ENCODE measurements at places on chromosomes 6 and 20. TPM values are rescaled to one million over a fixed set of nuclear protein-coding genes. Genes with fewer than 3 reads are reported as not detected.

DNA sequence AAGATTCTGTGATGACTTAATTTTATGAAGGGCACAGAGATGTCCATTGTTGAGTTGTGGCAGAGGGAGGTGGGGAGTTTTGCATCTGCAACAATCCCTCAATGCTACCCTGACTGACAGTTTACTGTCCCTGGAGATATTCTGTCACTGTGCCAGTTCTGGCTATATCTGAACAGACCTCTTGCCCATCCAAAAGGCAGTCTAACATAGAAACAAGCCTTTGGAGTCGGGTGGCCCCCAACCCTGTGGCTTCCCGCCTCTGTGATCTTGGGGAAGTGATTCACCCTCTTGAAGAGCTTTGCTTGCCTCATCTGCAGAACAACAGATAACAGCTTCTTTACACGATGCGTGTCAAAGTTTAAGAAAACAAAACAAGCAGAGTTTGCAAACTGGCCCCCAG is 3.8 kb upstream of the E2F1 start:
- DNase-seq: peak; percentile 73

DNA sequence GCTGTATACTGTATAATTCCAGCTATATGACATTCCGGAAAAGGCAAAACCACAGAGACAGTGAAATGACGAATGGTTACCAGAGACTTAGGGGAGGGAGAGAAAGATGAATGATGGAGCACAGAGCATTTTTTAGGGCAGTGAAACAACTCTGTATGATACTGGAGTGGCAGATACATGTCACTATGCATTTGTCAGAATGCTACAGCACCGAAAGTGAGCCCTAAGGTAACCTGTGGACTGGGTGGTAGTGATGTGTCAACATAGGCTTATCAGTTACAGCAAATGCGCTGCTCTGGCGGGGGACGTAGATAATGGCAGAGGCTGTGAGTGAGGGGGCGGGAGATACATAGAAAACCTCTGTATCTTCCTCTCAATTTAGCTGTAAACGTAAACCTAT is 201.3 kb upstream of the SSTR4 start:
- DNase-seq: no peak

SLC22A2 gene
- not detected for total RNA-seq

DNA sequence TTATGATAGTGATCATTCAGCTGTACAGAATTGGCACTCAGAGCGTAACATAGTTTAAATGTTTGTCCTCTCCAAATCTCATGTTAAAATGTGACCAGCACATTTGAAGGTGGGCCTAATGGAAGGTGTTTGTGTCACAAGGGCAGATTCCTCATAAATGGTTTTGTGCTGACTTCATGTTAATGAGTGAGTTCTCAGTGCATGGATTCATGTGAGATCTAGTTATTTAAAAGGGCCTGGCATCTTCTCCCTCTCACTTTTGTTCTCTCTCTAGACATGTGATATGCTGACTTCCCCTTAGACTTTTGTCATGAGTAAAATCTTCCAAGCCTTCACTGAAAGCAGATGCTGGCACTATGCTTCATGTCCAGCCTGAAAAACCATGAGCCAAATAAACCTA is 452.4 kb upstream of the PTCHD4 start:
- no peak for DNase-seq

GRCh38 chr6:146974351-146974750 is 229.9 kb upstream of the STXBP5 start:
- no peak for DNase-seq

BTNL2 gene
- total RNA-seq: not detected

MYCT1 gene
- not detected for total RNA-seq

- DNase-seq: no peak
These were observed 7.3 kb downstream of the RAET1E start for GRCh38 chr6:149890629-149891045.

DNA sequence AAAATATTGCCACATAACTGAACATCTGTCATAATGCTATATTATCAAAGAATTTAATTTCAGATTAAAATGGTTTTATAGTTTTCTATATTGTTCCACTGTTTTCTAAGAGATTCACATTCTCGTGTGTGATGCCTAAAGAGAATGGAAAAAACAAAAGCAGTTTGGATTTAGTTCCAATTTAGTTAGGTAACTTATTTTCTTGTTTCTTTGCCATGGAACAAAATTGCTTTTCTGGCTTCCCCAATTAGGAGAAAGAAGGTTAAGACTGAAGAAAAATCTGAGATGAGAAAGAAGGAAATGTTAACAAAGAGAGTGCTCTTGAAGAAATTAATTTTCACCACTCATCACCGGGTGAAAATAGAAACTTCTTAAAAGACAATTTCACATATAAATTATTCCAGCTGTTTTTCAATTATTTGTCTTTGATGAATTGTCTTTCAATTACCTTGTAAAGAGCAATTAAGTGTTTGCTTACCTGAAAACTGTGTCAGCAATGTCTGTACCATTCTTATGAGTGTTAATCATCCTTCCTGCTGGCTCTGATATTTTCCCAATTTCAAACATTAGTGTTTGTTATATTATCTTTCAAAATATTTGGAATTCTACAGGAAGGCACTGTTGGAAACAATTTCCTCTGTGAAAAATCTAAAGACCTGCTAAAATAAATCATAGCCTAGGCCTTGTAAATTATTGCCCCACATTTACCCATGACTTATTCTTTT is 19.5 kb downstream of the PHACTR2 start:
- no peak for DNase-seq

CDSN gene
- total RNA-seq: not detected

TENT5A gene
- total RNA-seq: 0.76 TPM

- no peak for DNase-seq
These were observed 99.1 kb upstream of the DUSP22 start for GRCh38 chr6:193180-193579.

GRCh38 chr6:141252828-141253608 is 879.7 kb upstream of the GJE1 start:
- DNase-seq: no peak

DAAM2 gene
- not detected for total RNA-seq

TFAP2A gene
- not detected for total RNA-seq

ENPP4 gene
- total RNA-seq: 8.6 TPM

- DNase-seq: no peak
These were observed 72.7 kb downstream of the BLOC1S5 start for GRCh38 chr6:7991536-7991935.

CST7 gene
- total RNA-seq: 41.5 TPM

TMEM244 gene
- not detected for total RNA-seq

DNA sequence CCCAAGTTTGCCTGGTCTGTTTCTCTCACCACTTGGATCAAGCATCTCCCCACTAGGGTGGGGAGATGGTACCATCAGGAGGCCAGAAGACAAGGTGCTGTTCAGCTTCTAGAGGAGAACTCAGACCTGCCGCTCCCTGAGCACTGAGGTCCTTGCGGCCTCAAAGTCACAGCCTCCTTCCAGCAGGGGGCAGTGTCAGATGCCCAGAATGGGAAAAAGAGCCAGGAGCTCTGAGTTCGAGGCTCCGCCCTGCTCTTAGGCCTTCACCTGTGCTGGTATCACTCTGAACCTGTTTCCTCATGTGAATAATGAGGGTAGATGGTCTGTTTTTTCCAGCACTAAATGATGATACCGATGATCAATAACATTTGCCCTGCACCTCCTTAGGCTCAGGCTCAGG is 68.7 kb downstream of the TOX2 start:
- DNase-seq: peak; percentile 29

DNA sequence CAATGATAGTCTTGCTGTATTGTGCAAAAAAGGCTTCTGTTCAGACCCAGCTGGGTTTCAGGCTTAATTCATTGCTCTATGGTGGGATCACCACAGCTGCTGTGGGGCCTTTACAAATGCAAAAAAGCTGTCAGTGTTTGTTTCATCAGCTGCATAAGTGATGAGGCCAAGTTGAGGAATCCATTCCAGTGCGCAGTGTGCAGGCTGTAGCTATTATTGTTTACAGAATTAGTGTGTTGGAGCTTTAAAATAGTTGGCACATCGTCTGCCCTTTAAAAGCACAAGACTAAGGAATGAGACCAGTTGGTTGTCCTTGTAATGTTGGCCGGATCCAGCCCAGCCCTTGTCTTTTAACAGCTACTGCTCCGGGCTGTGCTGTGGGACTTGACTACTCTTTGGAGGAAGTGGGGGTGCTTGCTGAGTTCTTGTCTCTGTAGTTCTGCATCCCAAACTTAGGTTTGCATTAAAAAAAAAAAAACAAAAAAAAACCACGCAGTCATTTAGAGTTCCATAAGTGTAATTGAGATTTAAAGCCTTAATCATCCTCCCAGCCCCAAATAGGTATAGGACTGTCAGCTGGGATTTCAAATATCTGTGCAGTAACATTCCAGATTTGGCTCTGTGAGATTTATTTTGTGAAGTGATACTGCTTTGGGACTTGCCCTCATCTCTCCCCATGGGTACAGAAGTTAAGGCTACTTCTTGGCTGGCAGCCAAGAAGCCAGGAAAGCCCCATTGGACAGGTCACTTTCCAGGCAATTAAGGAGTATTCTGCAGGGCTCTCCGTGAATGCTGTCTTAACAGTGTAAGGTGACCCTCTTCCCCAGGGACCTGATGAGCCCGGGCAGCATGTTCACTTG is 19.3 kb downstream of the JARID2 start:
- no peak for DNase-seq

DDX43 gene
- 0.44 TPM for total RNA-seq

DNA sequence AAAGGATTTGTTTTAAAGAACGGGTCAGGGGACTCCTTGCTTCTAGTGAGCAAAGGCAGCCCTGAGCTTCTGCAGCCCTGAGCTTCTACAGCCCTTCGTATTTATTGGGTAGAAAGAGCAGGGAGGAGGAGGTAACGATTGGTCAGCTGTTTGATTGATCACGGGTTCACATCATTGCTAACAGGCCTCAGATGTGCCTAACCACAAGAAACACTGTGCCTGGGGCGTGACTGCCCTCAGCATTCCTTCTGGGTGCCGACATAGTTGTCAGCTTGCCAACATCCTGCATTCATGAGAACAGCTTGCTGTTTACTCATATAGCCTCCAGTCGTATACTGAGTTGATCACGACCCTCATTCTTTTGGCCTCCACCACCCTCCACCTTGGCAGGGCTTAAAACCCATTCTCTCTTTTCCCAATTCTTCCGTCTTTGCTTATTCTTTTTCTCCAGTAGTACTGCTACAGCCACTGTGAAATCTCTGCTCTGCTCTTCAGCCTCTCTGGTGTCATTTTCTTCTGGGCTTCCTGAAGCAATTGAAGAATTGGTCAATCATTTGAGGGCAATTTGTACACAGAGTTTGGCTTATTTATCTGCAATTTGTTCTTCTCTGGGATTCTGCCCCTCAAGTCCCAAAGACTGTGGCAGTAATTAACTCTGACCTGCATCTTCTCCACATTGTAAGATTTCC is 25.4 kb upstream of the NOP56 start:
- no peak for DNase-seq

GRCh38 chr20:38132910-38133501 is 32.1 kb downstream of the TGM2 start:
- no peak for DNase-seq

DNA sequence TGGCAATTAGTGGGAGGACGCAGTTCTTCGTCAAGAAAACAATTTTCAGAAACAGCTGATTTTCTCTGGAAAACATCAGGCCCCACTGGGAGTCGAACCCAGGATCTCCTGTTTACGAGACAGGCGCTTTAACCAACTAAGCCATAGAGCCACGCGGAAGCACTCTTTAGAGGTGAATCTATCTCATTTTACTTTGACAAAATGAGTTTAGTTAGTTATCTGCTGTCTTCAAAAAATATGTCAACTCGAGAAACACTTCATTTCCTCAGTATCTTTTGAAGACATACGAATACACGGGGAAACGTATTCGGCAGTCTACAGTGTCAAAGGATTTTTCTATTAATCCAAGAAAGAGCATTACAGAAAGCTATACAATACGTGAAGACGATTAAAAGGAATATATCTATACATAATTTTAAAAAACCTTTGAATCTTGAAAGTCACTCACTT is 26.7 kb downstream of the GPX6 start:
- peak; percentile 40 for DNase-seq

DNA sequence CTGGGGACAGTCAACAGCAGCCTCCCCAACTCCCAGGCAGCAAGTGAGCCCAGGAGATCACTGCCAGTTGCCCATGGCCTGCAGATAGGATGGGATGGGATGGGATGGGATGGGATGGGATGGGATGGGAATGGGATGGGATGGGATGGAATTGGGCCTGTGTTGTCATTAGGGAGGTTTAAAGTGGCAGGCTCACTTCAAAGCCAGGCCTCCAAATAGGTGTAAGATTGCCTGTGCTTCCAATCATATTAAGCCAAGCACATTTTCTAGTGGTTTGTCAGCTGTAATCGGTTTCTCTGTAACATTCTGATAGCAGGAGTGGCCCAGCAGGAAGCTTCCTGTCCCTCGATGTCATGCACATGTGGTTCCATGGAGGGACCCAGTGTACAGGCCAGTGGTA is 82.7 kb upstream of the NXT1 start:
- no peak for DNase-seq

DNA sequence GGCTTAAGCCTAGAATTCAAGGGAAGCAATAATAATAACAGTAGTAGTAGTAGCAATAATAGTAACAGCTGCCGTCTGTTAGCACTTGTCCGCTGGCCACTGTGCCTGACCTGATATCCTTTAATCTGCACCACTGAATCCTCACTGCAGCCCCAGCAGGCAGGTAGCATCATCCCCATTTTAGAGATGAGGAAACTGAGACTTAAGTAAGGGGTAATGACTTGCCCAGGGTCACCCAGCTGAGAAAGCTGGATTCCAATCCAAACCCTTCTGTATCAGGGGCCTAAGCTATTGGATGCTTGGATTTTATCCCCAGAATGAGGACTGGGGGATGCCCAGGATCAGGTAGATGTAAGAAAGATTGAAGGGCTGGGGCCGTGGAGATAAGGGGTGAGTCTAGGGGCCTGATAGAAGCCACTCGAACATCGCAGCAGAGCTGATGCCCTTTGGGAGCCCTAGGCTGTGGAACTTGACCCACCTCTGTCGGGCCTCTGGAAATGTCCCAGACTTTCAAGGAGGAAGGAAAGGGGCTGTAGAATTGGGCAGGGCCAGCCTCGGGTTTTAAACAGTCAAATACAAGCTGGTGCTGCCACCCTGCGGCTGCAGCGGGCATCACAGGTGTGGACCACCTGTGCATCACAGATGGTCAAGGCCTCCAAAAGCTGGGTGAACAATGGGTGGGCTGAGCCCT is 102.1 kb upstream of the MYL9 start:
- DNase-seq: peak; percentile 61

GRCh38 chr6:5099537-5099936 is 14.4 kb downstream of the PPP1R3G start:
- no peak for DNase-seq

DNA sequence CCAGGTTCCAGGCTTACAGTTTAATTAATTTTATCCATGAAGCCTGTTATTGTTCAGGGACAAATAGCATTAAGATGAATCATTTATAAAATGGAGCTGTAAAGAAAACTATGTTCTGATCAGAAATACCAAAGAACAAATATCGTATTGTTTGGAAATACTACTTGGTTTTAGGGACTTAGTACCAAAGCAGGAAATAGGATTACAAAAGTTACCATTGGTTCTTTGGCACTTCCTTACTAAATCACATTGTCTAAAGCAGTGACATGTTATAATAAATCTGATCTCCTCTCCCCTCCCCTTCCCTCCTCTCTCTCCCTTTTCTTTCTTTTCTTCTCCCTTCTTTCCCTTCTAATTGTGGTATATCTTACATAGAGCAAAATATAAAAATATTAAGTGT is 29.6 kb downstream of the CRYBG1 start:
- no peak for DNase-seq

- no peak for DNase-seq
These were observed 327.5 kb downstream of the NRN1 start for GRCh38 chr6:5679270-5679669.

- DNase-seq: no peak
These were observed 2.7 kb upstream of the ABHD16B start for GRCh38 chr20:63858393-63859165.

All from activated naive CD8-positive, alpha-beta T cell treated with anti-CD3 and anti-CD28 coated beads for 36 hours (primary cell).